ENCODE measurements at places on chromosomes 6 and 20.
A peak's percentile ranks its signal among the peaks of the same experiment; 100 is the strongest.

GRCh38 chr20:35311822-35312221 is 19.6 kb upstream of the FAM83C start:
- no peak for DNase-seq

DNA sequence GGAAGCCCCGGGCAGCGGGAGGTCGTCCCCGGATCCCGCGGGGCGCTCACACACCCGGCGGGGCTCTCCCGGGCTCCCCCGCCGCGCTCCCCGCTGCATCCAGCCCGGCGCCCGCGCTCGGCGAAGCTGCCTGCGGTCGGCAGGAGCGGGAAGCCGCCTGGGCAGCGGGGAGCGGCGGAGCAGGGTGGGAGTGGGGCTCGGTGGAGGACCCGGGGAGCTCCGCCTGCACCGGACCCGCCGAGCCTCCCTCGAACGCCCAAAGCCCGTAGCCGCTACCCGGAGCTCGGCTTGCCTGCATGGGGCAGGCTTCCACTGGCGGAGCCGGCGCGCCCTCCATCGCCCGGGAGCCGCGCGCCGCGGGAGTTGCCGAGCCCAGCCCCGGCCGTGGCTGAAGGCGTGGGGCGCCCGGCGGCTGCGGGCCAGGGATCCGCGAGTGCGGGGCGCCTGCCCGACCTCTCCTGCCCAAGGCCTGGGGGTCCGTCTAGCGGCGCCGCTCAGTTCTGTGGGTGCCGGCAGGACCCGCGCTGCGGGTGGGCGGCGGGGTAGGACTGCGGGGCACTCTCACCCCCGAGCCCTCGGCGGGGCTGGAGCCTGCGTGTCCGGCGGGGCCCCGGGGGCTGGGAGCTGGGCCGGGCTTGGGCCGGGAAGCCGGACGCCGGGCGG is 671 bp downstream of the CDH4 start:
- no peak for DNase-seq

- no peak for DNase-seq
Observed at GRCh38 chr6:97689078-97689754, 406.2 kb upstream of the MMS22L start.

- DNase-seq, result no peak
Observed at GRCh38 chr20:53103124-53103523, 131.0 kb downstream of the TSHZ2 start.

- DNase-seq, result no peak
Observed at GRCh38 chr6:38467566-38467965, 172.2 kb downstream of the BTBD9 start.

DNA sequence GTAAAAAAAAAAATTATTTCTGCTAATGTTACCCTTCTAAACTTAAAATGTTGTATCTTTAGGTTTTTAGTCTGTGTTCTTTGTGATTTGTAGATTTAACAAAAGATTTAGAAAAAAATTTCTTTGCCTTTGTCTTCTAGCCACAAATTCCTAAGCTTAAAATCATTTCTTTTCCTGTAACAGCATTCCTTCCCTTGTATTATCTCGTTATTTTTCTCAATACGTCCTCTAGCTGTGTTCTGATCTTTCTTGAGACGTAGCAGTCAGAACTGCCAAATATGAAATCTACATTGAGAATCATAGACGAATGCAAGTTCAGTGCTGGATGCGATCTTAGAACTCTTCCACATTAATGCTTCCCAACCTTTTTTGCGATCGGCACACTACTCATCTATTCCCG is 283.1 kb downstream of the UTRN start:
- no peak for DNase-seq

GRCh38 chr20:17835240-17835933 is 133.2 kb downstream of the SNX5 start:
- DNase-seq, result peak; percentile 72

GRCh38 chr20:33697129-33697528 is 10.9 kb upstream of the E2F1 start:
- peak; percentile 70 for DNase-seq

- no peak for DNase-seq
Observed at GRCh38 chr6:15708231-15708630, 45.4 kb upstream of the DTNBP1 start.

Data from Right ventricle myocardium superior (tissue), 1 donor.